ENCODE measurements at places on chromosomes 2 and 18.

DNA sequence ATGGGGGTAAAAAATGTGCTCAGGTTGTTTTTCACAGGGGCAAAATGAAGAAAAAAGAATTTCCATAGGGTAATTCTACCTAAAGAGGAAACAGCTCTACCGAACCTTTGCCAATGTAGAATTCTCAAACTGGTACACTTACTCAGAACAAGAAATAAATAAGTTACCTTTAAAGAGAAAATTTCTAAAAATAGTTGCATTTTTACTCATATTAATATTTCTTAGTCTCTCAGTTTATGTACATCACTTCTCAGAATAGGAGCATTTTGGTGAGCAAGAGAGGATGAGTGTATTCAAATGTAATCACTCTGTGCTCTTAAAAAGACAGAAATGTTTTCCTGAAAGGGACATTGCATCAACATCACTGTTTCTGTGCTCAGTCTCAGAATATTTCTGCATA lies 574.7 kb upstream of the SLC8A1 start:
- DNase-seq, result no peak

GRCh38 chr18:5995626-5996025 lies 100.3 kb upstream of the TMEM200C start:
- DNase-seq, result no peak

GRCh38 chr2:18828296-18828695 lies 238.9 kb upstream of the NT5C1B start:
- DNase-seq, result no peak

GRCh38 chr18:23277399-23277798 lies 142.1 kb downstream of the CABLES1 start:
- DNase-seq, result no peak

- DNase-seq, result no peak
Measured at GRCh38 chr18:48902856-48903601, 47.7 kb downstream of the SMAD7 start.

DNA sequence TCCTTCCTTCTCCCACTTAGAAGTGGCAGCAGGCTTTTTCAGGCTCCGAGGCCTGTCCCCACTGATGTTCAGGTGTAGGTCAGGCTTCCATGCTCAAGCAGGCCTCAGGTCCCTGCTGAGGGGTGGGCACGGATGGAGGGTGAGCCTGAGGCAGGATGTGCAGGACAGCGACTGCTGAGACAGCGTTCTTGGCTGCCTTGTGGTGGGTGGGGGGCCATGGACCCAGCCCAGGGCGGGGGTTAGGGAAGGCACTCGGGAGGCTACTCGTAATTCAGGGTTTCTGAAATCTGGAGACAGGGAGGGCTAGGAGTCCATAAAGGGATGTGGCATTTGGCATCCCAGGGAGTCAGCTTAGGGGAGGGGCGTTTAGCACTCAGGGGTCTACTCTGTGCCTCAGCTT lies 30.3 kb downstream of the COLEC11 start:
- no peak for DNase-seq

GRCh38 chr18:23231340-23232021 lies 96.2 kb downstream of the CABLES1 start:
- peak; percentile 81 for DNase-seq

DNA sequence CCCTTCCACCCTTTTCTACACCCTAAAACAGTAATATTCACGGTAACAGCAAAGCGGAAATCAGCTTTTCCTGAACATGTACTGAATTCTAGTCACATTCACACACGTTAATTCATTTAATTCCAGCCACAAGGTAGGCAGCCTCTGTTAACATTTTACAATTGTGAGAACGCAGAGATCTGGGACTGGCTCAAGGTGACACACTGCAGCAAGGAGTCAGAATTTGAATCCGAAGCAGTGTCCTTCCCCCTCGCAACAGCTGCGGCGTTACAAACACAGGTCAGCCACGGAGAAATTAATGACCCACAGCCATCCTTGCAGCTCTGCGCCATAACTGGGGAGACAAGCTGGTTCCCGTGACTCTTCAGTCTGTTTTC lies 818 bp upstream of the SLC20A1 start:
- DNase-seq, result no peak

- no peak for DNase-seq
Measured at GRCh38 chr2:43129676-43130547, 96.5 kb downstream of the ZFP36L2 start.

- no peak for DNase-seq
Measured at GRCh38 chr18:35982409-35983114, 10.1 kb downstream of the RMP24 start.

DNA sequence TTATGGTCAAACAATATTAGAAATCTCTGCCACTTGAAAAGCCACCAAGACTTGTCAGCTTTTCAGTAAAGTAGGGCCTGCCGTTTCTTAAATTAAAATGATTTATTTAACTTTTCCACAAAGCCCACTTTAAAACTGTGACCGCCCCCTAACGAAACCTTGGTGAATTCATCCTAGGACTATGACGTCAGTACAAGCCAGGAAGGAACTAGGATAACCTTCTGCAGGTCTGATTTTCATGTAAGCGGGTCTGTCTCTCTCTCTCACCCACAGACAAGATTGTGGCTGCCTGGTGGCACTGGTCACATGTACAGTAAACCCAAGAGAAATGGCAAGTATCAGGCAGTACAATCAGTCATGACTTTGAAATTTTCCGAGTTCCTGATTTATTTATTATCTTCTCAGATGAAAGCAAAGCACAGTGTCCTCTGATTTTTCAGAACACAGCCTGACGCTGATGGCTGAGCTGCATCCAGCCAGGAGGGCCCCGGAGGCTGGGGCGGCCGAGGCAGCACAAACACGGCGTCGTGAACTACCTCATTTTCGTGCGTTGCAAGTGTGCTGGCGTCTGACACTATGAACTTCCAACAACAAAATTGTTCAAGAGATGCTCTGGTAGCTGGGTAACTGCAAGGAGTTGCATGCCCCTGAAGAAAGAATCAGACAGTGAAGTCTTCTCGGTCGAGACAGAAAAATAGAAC lies 18.9 kb downstream of the SALL3 start:
- no peak for DNase-seq

DNA sequence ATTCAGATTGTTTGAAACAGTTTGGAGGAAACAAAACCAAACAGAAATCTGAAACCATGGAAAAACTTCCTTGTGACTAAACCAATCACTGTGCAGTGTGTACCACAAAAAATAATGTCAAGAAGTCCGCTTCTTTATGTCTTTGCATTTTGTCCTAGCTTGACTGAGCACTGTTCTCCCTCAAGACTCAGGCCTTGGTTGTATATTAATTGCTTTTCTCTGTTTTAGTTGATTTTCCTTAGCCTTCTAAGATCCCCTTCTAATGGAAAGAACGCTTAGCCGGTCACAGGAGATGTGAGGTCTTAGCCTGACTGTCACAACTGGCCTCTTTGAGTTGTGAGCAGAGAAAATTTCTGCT lies 56.6 kb downstream of the LCLAT1 start:
- DNase-seq, result no peak

DNA sequence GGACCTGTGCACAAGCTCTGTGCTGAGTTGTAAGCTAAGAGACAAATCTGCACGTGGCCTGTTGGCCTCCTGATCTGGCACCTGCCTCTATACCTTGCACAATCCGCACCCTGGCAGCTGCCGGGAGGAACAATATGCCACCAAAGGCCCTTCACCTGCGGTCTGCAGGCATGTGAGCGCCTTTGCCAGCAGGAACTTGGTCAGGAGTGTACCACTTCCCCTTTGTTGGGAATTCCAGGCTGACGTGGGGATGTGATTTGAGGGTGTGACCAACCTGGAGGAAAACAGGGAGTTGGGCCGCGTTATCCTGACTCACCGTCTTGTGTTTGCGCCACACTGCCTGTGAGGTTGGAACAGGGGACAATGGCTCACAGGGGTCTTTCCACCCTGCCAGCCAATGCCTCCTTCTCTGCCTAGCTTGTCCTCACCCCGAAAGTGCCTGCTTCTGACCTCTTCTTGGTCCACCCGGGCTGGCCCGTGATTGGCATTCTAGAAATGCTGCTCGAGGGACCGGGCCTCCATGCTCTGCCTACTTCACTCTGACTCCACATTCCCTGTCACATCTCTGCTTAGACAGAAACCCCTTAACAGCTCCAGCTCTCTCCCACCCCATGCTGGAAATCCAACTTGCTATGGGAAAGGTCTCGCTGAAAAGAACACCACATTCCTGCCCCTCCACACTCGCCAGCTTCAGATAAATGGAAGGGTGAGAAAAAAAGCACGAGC lies 67.1 kb upstream of the MAP4K4 start:
- no peak for DNase-seq

DNA sequence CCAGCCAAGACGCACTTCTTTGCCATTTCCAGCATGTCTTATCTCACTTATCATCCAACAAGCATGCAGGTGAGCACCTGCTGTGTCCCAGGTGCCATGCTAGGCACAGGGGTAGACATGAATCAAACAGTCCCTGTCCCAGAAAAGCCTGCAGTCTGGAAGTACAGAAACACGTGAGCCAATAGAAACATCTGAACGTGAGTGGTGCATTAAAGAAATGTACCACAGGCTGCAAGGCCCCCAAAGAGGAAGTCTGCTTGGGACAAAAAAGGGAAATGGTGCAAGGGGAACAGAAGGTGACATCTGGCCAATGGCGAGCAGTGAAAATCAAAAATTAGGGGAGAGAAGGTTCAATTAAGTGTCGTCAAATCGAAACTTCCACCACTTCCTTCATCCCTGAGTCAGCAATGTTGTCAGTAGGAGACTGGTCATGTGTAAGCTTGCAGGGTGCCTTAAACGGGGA lies 17.6 kb upstream of the TMEM247 start:
- peak; percentile 15 for DNase-seq

DNA sequence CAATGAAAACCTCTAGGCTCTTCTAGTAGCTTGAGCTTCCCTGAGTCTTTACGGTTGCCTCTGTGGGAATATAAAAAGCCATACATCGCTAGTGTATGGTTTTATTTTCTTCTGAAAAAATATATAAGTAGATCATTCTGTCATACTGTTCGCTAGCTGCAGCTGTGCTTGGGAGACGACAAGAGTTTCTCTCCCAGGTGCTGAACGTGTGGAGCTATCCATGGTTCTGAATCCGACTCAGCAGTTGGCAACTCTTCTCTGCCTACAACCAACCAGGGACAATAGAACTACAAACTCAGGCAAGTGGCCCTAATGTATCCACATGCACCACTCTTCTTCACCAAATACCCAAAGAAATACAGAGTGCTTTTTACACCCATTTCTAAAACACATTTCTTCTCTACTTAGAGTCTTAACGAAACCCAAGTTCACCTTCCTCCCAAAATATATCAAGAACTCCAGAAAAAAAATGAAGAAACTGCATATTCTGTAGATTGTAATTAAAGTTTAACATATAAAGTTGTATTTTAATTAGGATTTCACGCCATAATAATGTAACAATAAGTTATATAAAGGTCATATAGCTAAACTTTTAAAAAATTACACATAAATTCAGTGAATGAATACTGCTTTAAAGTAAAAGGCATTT lies 2.2 kb upstream of the KCNH7 start:
- peak; percentile 4 for DNase-seq

DNA sequence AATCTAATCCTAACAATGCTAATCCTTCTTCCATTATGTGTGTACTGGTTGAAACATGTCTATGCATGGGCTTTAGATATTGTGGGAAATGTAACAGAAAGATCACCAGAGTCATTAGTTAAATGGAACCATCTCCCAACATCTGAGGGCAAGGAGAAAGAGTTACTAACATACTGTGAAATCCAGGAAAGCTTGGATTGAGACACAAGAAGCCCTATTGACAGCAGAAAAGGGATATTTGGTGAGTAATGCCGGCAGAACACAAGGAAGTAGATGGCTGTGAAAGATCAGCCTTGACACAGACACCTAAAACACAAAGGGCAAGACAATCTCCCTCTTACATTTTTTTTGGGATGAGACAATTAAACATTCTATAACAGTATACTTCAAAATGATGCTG lies 28.5 kb upstream of the LAMA1 start:
- no peak for DNase-seq

GRCh38 chr18:46190667-46191066 lies 86.5 kb downstream of the HAUS1 start:
- DNase-seq, result no peak

- no peak for DNase-seq
Measured at GRCh38 chr2:37721201-37721560, 49.7 kb upstream of the CDC42EP3 start.

GRCh38 chr18:34808389-34808788 lies 98.3 kb downstream of the DTNA start:
- DNase-seq, result no peak

GRCh38 chr2:218047536-218048225 lies 21.4 kb upstream of the RUFY4 start:
- no peak for DNase-seq

GRCh38 chr2:224951723-224952481 lies 90.4 kb downstream of the DOCK10 start:
- DNase-seq, result no peak

DNA sequence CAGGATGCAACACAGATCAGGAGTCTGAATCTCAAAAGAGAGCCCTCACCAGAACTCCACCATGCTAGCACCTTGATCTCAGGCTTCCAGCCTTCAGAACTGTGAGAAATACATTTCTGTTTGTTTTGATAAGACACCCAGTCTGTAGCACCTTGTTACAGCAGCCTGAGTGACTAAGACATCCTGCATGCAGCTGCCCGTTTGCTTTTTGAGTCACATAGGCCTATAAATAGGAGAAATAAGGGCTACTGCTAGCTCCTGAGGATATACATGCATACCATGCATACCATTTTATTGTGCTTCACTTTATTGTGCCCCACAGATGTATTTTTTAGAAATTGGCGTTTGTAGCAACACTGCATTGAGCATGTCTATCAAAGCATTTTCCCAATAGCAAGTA lies 337.8 kb downstream of the CDH2 start:
- no peak for DNase-seq

DNA sequence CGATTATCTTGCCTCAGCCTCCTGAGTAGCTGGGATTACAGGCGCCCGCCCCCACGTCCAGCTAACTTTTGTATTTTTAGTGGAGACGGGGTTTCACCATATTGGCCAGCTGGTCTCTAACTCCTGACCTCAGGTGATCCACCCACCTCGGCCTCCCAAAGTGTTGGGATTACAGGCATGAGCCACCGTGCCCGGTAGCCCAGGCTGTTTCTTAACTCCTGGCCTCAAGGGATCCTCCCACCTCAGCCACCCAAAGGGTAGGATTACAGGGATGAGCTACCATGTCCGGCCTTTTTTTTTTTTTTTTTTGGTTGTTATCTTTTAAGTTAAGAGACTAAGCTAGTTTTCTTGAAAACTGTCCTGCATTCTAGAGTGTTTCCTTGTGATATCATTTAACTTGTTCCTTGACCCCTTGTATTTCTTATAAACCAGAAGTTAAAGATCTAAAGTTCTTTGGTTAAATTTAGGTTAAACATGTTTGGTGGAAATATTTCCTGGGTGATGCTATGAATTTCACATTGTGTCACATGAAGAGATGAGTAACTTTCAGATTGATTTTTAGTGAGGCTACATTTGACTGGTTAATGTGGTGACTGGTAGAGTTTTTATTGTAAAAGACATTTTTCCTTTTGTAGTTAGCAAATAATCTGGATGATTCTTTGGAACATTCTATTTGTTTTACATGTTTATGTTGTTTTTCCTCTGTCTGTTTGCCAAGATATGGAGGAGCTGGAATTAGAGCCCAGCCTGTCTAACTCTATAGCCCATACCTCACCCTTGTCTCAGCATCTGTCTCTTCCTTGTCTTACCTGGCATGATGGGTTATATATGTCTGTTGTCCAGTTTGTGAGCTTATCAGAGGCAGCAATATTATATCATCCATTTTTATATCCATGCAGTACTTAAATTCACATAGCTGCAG lies 5.2 kb downstream of the NCAPH start:
- no peak for DNase-seq
